ENCODE measurements at places on chromosomes 5 and 9. TPM values are rescaled to one million over a fixed set of nuclear protein-coding genes. Genes with fewer than 3 reads are reported as not detected.

The HAPLN1 gene
- total RNA-seq, result 9.6 TPM

The CCL27 gene
- total RNA-seq, result not detected

- no peak for DNase-seq
These were observed 30.2 kb downstream of the CDHR2 start for GRCh38 chr5:176579323-176579722.

- DNase-seq, result no peak
These were observed 51.4 kb upstream of the RARS1 start for GRCh38 chr5:168434746-168435321.

DNA sequence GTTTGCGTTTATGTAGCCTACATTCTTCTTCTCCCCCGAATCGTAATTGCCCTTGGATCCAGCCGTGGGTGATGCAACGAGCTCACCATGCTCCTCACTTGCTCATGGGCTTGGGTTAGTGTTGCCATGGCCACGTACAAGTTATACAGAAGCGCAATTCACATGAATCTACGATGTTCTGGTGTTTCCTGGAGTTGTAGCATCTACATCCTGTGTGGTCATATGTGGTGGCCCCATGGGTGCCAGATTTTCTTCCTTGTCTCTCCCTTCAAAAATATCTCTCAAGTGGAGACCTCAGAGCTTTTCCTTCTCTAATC, 115.3 kb downstream of the TLE4 start:
- no peak for DNase-seq

GRCh38 chr5:170306381-170306831, 8.8 kb upstream of the LCP2 start:
- DNase-seq, result no peak

DNA sequence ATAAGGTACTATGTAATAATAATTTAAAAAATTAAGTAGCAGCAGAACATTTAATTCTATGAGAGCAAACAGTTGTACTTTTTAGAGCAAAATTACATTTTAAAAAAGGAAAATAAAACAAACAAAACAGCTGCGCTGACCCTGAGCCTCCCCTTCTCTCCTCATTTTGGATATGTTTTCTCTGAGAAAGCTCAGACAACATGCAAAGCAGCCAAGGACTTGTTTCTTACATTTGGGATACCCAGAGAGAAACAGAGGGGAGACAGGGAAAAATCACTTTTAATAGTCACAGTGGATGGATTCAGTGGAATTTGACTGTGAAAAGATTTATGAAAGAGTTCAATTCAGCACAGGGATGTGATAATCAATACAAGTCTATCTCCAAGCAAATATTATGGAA, 299.2 kb downstream of the EBF1 start:
- no peak for DNase-seq
